ENCODE measurements at places on chromosomes 4 and X. TPM values are rescaled to one million over a fixed set of nuclear protein-coding genes. Genes with fewer than 3 reads are reported as not detected.

The BTK gene
- 1.3 TPM for total RNA-seq

The ITM2A gene
- 51.7 TPM for total RNA-seq

DNA sequence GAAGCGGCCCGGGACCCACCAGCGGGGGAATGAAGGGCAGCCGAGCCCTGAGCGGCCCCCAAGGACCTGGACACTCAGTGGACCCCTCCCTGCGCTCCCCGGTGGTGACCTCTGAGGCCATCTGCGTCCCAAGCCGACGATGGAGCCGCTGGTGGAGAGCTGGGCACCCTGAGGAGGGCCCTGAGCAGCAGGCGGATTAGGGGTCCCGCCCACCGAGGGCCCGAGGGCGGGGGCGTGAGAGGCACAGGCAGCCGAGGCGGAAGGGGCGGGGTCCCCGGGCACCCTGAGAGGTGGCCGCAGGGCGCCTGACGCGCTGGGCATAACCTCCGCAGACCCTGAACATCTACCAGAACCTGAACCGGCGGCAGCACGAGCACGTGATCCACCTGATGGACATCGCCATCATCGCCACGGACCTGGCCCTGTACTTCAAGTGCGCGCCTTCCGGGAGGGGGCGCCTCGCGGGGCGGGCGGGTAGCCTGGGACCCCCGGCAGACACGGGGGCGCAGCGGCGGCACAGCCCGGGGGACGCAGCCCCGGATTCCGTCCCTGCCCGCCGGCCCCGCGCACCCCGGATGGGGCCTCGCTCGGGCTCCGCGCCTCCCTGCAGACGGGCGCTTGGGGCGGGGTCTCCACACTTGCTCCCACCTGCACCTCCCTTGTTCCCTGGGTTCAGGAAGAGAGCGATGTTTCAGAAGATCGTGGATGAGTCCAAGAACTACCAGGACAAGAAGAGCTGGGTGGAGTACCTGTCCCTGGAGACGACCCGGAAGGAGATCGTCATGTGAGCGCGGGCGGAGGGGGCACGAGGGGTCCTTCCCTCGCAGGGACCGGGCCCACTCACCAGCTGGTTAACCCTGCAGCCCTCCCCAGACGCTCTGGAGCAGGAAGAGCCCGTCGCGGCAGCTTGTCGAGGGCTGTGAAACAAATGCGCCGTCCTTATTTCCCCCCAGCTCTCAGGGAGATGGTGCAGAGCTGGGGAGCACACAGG is 10.3 kb downstream of the ATP5ME start:
- DNase-seq: no peak

DNA sequence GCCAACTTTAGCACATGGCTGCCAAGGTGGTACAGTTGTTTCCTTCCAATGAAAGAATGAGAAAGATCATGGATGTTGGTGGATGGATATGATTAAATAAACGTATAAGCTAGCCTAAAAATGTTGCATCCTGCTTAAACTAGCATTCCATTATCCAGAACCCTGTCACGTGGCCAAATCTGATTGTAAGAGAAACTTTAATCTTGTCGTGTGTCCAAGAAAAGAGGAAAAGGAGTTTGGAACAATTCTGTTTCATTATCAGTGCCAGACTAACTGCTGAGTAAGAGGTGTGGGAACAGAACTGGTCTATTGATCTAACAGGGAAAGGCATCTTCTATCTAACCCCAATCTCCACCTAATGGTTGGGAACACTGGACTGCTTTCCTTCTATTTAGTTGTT is 325.2 kb upstream of the BMP3 start:
- no peak for DNase-seq

GRCh38 chr4:120653804-120654573 is 268.5 kb downstream of the PRDM5 start:
- DNase-seq: no peak

The TRIML1 gene
- total RNA-seq: not detected

Measured in SK-MEL-5 (cell line).